ENCODE measurements at places on chromosomes 1 and 21.

- DNase-seq: no peak
These were observed 16.4 kb upstream of the CLSTN1 start for GRCh38 chr1:9840176-9840575.

DNA sequence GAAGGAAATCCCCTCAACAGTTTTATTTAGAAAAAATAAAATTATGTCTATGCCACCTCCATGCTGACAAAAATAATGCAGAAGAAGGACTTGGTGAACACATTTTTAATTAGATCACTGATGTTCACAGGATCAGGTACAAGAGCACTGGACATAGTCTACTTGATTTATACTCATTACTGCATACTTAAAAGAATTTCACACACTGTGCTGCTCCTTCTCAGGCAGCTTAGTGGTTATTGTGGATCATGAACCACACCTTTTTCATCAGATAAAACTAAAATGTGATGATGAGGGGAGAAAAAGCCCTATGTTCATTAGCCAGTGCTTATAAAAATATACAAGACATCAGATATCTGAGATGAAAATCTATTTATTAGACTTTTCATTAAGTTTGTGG, 103.3 kb upstream of the DPH5 start:
- no peak for DNase-seq

- no peak for DNase-seq
These were observed 44.8 kb downstream of the IRF2BP2 start for GRCh38 chr1:234565132-234565531.

DNA sequence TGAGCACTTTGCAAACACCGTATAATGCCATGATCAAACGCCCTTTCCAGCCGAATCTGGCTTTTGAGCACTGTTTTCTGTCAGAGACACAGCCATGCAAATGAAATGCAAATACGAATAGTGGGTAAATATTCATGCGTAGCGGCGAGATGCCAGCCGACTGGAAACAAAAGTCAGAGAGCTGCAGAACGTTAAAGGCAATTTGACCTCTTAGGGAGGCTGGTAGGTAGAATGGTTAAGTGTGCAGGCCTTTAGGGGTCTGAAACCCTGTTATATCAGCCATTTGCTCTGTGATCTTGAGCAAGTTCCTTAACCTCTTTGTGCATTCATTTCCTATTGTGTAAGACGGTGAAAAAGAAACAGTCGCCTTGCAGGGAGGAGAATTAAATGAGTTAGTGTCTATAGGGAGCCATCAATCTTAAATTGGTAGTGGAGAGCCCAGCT, 6.5 kb upstream of the SDHB start:
- DNase-seq: no peak

GRCh38 chr1:87449348-87449963, 120.8 kb downstream of the LMO4 start:
- DNase-seq: peak; percentile 70

GRCh38 chr1:119885903-119886783, 10.2 kb downstream of the ADAM30 start:
- DNase-seq: peak; percentile 59

GRCh38 chr21:41364308-41364707, 2.5 kb downstream of the MX2 start:
- no peak for DNase-seq

DNA sequence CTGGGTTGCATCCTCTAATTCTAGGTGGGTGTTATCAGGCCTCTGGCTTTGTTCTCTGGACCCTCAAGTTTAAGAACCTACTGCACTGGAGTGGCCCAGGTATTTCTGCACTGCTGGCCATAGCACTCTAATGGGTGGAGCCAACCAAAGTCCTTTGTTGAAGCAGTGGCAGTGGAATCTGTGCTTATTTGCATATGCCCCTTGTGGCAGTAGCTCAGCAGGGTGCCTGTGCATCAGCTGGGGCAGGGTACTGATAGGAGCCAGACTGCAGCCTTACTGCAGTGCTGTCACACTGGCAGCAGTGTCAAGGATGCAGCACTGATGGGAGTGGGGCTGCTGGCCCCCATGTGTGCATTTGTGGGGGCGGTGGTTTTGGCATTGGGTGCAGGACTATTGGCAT, 660.6 kb downstream of the LRRIQ3 start:
- DNase-seq: no peak

DNA sequence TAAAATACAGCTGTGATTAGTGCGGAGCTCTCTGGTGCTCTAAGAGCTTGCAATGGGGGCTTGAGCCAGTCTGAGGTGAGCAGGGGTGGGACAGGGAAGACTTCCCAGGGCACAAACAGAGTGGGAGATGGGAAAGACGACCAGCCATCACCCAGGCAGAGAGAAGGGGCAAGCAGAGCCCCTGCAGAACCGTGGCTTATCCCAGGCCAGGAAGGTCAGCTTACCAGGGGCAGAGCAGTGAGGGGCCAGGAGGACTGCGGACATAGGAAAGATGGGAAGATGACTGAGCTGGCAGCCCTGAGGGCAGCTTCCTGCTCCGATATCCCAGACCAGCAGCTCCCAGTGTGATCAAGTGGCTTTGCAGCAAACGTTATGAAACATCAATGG, 55.4 kb upstream of the IFFO2 start:
- DNase-seq: no peak

DNA sequence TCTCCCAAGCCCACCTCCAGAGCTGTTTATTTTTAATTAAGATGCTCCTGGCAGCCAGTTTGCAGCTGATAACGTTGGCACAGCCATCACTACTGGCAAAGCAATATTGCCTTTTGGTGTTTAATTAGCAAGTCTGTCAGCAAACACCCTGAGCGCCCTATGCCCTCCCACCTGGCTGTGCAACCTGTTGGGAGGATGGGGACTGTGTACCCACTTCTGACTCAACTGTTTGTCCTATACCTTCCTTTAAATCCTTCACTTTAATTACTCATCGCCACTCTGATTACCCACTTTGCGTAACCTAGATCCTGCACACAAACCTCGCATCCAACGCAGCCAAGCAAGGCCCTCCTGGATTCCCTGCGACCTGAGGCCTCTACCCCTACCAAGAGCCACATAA, 67.1 kb downstream of the BCAR3 start:
- no peak for DNase-seq

DNA sequence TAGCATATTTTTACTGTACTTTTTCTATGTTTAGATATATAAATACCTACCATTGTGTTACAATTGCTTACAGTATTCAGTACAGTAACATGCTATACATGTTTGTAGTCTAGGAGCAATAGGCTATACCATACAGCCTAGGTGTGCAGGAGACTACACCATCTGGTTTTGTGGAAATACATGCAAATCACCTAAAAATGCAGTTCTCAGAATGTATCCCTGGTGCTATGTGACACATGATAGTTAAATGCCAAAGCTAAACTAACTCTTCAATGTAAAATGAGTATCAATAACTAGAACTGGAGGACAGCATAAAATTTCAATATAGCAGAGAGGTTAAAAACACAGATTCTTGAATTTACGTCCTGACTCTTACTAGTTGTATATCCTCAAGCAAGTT, 14.8 kb downstream of the NUCKS1 start:
- DNase-seq: no peak

- DNase-seq: no peak
These were observed 40.2 kb upstream of the PBX1 start for GRCh38 chr1:164518692-164519332.

GRCh38 chr1:210440081-210440480, 111.4 kb downstream of the HHAT start:
- no peak for DNase-seq

GRCh38 chr1:2232916-2233438, 4.9 kb downstream of the SKI start:
- DNase-seq: no peak

DNA sequence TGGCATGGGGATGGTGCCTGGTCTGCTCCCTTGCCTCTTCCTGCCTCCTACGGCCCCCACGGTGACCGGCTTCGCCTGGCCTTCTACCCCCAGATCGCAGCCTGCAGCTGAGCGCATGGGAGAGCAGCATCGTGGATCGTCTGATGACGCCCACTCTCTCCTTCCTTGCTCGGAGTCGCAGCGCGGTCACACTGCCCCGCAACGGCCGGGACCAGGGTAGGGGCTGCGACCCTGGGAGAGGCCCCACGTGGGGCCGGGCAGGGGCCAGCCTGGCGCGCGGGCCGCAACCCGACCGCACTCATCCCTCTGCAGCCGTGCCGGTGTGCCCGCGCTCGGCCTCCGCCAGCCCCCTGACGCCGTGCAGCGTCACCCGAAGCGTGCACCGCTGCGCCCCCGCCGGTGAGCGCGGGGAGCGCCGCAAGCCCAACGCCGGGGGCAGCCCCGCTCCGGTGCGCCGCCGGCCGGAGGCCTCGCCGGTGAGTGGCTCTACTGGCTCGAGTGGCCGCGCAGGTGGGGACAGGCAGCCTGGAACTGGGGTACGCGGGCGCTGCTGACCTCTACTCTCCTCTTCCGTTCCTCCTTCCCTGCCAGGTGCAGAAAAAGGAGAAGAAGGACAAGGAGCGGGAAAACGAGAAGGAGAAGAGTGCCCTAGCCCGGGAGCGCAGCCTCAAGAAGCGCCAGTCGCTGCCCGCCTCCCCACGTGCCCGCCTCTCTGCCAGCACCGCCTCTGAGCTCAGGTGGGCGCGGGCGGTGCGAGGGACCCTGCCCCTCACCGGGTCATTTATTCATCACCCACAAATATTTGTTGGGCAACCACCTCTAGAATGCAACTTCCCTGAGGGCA, 20.4 kb downstream of the MAP7D1 start:
- no peak for DNase-seq

- peak; percentile 87 for DNase-seq
These were observed 1.3 kb upstream of the SLC16A1 start for GRCh38 chr1:112957133-112957812.

- no peak for DNase-seq
These were observed 99.6 kb upstream of the CACNA1E start for GRCh38 chr1:181383695-181384094.

GRCh38 chr21:33051925-33052324, 18.0 kb upstream of the OLIG1 start:
- no peak for DNase-seq

- peak; percentile 6 for DNase-seq
These were observed 193.5 kb downstream of the CYYR1 start for GRCh38 chr21:26379561-26379960.

DNA sequence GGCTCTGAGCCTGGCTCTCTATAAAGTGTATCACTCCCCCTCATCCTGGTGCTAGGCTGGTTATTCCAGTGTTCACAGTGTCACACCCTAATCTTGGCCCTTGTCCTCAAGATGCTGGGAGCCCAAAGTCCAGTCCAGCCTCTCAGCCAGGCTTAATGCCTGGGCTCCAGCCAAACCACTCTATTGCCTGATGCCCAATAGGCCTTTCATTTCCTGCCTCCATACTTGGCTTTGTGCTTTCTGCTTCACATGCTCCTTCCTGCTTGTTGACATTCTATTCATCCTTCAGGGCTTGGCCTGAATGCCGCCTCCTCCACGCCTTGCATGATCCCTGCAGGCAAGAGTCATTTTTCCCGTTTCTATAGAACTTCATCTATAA, 1.7 kb downstream of the KLHDC8A start:
- no peak for DNase-seq

GRCh38 chr1:10724948-10725847, 71.2 kb downstream of the CASZ1 start:
- no peak for DNase-seq

- DNase-seq: peak; percentile 22
These were observed at the start of gene CCSAP for GRCh38 chr1:229342656-229343569. Gene CCSAP, minus strand, starts transcription at chr1:229343047. Its CDS starts 582 bp downstream, at chr1:229342465.

- DNase-seq: no peak
These were observed 401.3 kb downstream of the HHAT start for GRCh38 chr1:210730023-210730422.

GRCh38 chr1:19454265-19455146, 30.8 kb downstream of the CAPZB start:
- DNase-seq: no peak

- DNase-seq: no peak
These were observed 125.1 kb downstream of the EPHB2 start for GRCh38 chr1:22835636-22836319.

- no peak for DNase-seq
These were observed 5.6 kb upstream of the DEGS1 start for GRCh38 chr1:224177356-224177999.

- no peak for DNase-seq
These were observed 28.4 kb downstream of the TRIM33 start for GRCh38 chr1:114482585-114482984.

DNA sequence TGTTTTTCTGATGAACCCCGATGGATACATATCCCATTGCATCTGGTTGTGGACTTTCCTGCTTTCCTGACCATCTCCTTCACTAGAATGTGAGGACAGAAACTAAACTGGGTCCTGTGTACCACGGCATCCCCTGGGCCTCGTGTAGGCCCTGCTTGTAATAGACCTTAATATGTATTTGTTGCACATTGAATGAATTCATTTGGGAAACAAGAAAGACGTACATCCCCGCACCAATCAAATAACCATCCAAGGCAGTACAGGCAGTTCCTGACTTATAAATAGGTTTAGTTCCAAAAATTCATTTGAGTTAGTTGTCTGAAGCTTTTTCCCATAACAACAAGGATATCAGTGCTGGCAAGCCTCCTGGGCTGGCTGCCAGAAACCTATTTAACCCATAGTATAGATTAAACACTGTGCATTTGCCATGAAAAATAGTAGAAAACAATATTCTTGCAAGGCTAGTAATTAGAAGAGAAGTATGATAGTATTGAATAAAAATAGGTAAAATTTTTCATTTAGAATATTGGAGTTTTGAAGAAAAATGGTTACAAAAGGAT, 81.8 kb upstream of the CD34 start:
- no peak for DNase-seq

GRCh38 chr1:234125283-234125682, 220.8 kb downstream of the SLC35F3 start:
- DNase-seq: peak; percentile 48

- peak; percentile 43 for DNase-seq
These were observed 26.5 kb downstream of the TSNAX start for GRCh38 chr1:231554969-231555368.

GRCh38 chr1:9649769-9650168, 1.8 kb upstream of the PIK3CD start:
- DNase-seq: no peak

- DNase-seq: no peak
These were observed 10.8 kb downstream of the BLACAT1 start for GRCh38 chr1:205444931-205445645.

- DNase-seq: no peak
These were observed 10.4 kb upstream of the CDC20 start for GRCh38 chr1:43348343-43348808.

DNA sequence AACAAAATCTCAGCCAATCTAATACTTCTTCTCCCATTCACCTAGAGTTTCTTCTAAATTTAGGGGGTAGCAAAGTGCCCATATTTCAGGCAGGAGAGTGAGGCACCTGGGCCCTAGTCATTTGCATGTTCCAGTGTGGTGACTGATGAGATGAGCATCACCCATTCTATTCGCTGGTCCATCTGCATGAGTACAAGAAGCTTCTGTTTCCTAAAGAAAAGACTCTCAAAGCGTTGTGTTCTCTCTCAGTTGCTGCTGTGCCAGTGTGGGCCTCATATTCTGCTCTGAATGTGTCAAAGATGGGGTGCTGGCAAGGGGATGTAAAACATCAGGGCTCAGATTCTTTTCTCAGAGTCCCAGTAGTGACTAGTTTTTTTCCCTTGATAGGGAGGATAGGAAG, 16.1 kb upstream of the DPYD start:
- DNase-seq: no peak

- no peak for DNase-seq
These were observed 7.4 kb upstream of the KCNN3 start for GRCh38 chr1:154877370-154877974.

- no peak for DNase-seq
These were observed 1.5 kb downstream of the ITSN1 start for GRCh38 chr21:33643658-33644311.

GRCh38 chr1:208243967-208244916, at the start of gene PLXNA2:
Gene PLXNA2, minus strand, starts transcription at chr1:208244384. Its CDS starts 26,462 bp downstream, at chr1:208217922.
- DNase-seq: peak; percentile 62

- no peak for DNase-seq
These were observed 46.1 kb downstream of the RAVER2 start for GRCh38 chr1:64790832-64791487.

All from activated CD4-positive, alpha-beta T cell treated with anti-CD3 and anti-CD28 coated beads, Interleukin-2, Interleukin-4, amounts not matched to agents 100 ng/mL and 50 ng/mL, durations not matched to agents 16 hours and 8 hours (primary cell).